ENCODE measurements at places on chromosomes 5 and 9. TPM values are rescaled to one million over a fixed set of nuclear protein-coding genes. Genes with fewer than 3 reads are reported as not detected.

LAMC3 gene
- total RNA-seq = 2.8 TPM

VLDLR gene
- 16.9 TPM for total RNA-seq

ATG10 gene
- total RNA-seq = 5.7 TPM

PDLIM4 gene
- total RNA-seq = 50.6 TPM

OLFM1 gene
- 24.5 TPM for total RNA-seq

Measured in thoracic aorta (tissue), 2 donors.